ENCODE measurements at places on chromosomes 2 and 18.

DNA sequence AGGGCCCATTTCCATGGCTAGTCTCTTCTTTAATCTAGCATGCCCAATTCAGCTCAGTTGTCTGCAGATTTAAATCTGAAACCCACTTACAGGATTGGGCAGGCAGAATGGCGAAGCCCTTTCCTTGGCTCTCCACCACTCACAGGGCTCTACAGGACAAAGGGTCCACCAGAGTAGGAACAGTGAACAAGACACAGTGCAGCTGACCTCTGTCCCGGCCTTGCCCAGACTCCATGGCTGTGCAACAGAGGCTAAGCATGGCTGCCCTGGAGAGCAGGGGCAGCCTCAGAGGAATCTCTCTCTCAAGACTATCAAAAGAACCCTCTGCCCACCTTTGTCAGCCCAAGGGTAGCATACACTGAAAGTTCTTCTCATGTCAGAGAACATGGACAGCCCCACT, 9.7 kb upstream of the ATP6V1B1 start:
- no peak for DNase-seq

DNA sequence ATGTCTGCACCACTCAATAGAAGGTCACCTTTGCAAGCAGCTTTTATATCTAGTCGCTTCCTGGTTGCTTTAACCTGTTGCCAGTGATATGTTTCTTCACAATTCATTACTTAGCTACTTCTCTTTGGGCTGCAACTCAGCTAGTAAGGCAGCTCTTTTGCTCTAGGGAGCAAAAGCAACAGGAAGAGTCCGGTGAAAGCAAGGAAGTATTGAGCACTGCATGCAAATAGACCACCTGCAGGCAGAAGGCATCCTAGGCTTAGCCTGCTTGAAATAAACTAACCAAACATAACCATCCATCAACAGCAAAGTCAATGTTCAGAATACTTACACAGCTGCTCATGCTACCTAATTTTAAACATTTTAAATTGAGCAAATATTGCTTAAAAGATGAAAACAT, 529.2 kb upstream of the LINC00305 start:
- no peak for DNase-seq

- no peak for DNase-seq
These were observed 7.3 kb downstream of the ACKR3 start for GRCh38 chr2:236576953-236577352.

DNA sequence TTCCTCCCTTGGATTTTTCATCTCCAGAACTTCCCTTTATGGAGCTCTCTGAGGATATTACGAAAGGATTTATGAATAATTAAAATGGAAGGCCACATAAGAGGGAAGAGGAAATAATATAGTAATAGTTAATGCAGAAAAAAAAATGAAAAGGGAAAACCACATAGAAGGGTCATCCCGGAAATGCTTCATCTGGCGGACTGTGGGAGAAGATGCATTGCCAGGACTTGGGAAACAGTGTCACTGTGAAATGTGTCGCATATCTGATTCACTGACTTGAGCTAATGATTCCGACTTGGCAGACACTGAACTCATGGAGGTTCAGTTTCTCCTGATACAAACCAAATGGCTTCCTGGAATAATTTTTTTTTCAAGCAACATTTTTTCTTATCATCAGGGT, 129.9 kb upstream of the RMP24 start:
- DNase-seq: no peak

DNA sequence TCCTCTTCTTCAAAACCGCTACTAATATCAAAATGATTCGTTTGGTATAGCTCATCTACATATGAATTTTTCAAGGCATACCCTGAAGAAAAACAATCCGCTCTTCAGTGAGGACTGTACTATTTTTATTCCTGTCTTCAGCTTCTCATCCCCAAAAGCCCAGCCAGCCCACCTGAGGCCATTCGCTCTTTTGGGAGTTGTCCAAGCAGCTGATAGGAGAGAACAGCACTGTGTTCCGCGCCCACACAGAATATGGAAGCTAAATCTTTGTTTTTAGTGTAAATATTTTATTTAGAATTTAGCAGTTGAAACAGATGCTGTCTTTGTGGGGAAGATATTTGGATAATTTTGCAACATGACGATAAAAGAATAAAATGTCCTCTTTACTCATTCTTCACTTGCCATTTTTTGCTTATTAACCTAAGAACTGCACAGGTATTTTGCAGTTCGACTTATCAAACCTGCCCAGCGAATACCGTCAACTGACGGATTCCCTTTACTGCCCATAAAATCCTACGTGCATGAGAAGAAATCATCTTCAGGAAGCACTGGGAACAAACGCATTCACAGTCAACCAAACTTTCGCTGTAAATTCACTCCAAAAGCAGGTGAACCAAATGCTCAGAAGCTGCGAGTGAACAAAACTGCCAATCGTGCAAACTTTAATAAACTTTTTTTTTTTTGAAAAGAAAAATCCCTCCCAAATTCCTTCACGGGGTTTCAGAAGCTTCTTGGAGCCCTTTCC, 3.4 kb downstream of the ZNF521 start:
- peak; percentile 56 for DNase-seq

GRCh38 chr18:58502628-58503027, 126.3 kb downstream of the ALPK2 start:
- no peak for DNase-seq

GRCh38 chr18:28793901-28794300, 617.0 kb upstream of the CDH2 start:
- DNase-seq: no peak

DNA sequence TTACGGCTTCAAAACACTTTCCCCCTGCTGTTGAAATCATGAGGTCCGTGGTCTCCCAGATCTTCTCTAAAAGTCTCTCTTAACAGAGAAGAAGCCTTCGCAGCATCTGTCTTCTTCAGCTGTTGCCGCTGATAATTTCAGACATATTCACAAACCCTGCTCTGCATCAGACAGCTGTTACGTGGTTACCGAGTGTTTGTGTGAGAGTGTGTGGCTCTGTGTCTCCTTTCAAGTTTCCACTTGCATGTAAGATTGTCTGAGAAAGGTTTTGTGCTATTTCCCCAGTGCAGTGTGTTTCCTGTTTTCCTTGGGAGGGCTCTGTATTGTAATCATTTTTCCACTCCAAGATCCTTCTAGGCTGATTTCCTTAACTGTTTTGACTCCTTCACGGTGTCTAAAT, 32.8 kb downstream of the MAIP1 start:
- no peak for DNase-seq

DNA sequence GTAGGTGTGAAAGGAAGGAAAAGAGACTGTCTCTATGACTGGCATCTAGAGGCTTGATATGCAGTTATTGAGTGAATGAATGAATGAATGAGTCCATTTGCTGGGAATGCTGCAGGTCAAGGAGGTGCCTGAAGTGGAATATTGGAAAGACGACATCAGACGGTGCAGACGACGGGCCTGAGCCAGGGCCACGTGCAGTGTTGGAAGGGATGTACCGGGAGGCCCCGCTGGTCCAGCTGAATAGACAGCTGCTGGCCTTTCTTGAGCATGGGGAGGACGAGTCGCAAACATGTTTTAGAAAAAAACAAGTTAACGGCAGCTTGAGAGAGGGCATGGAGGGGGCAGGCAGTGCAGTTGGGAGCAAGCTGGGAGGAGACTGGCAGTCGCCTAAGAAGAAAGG, 237.1 kb upstream of the PXDN start:
- DNase-seq: no peak

GRCh38 chr2:237702441-237703391, 75.3 kb downstream of the LRRFIP1 start:
- DNase-seq: peak; percentile 90

- peak; percentile 41 for DNase-seq
These were observed 2.5 kb downstream of the IFIH1 start for GRCh38 chr2:162315938-162316337.

DNA sequence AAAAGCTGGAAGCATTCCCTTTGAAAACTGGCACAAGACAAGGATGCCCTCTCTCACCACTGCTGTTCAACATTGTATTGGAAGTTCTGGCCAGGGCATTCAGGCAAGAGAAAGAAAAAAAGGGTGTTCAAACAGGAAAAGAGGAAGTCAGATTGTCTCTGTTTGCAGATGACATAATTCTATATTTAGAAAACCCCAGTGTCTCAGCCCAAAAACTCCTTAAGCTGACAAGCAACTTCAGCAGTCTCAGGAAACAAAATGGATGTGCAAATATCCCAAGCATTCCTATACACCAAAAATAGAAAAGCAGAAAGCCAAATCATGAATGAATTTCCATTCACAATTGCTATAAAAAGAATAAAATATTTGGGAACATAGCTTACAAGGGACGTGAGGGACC, 11.1 kb downstream of the SLC8A1 start:
- no peak for DNase-seq

DNA sequence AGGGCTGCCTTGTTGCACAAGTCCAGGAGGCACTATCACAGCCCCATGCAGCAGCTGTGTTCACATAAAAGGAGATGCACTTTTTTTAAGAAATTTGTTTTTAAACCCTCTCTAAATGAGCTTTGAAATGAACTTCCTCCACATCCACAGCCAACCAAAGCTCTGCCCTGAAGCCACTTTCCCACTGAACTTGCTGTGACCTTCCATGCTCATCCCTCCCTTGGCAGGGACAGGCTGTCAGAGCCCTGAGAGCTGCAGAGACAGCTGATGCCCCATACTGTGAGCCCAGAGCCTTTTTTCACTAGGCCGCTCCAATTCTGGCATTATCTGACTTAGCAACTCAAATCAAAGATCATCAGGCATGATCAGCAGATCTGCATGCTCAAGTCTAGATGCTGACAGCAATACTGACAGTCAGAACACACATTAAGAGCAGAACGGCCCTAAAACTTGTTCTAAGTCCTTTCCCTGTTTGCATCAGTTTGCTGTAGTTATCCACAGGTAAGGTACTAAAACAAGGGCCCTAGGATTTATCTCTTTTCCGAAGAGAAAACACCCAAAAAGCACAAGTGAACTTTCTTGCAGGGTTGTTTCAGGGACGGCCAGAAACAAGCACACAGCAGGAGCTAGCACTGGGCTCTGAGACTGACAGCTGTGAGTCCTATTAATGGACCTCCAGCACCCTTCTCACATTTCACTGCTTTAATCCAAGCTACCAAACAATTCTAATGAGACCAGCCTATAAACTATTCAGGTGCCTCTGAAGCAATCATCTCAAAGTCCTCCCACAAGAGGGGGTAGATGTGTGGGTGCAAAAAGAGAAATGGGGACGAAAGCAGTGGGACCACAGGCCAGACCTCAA, 34.9 kb downstream of the RNU4ATAC start:
- no peak for DNase-seq

Data from osteoblast (primary cell).